ENCODE measurements at places on chromosomes 6 and 20. TPM values are rescaled to one million over a fixed set of nuclear protein-coding genes. Genes with fewer than 3 reads are reported as not detected.

- DNase-seq = no peak
Measured at GRCh38 chr6:72776456-72776855, 154.6 kb downstream of the KCNQ5 start.

DNA sequence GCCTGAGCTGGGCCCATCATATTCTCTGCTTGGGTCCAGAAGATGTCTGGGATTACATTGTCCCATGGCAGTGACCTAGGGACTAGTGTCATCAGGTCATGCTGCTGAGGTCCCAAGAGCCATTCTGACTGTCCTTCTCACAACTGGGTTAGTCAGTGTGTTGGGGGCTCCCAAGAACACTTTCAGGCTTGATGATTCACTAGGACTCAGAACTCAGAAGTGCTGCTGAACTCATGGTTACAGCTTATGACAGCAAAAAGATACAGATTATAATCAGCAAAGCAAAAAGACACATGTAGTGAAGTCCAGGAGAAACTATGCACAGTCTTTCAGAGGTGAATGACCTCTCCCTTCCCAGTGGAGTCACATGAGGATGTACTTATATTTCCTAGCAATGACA lies 107.8 kb downstream of the SYNE1 start:
- no peak for DNase-seq

GRCh38 chr6:84652356-84653026 lies 111.9 kb downstream of the TBX18 start:
- DNase-seq = no peak

GRCh38 chr6:105900125-105900937 lies 185.8 kb upstream of the PRDM1 start:
- no peak for DNase-seq

DNA sequence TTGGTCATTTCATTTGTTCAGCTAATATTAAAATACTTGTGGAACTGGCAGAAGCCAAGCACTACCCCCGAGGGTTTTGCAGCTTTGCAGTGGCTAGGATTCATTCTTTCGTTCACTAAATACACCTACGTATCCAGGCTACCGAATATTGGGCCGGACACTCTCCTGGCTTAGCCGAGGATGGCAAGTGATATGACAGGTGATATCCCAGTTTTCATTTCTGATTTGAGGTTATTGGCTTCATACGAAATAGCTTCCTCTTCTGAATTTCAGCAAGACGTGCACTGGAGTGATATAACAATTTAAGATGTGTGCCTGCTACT lies 536 bp upstream of the MTFR2 start:
- no peak for DNase-seq

GRCh38 chr20:48783533-48784272 lies 44.1 kb downstream of the PREX1 start:
- no peak for DNase-seq

- DNase-seq = no peak
Measured at GRCh38 chr6:105713474-105714118, 310.7 kb upstream of the PREP start.

DNA sequence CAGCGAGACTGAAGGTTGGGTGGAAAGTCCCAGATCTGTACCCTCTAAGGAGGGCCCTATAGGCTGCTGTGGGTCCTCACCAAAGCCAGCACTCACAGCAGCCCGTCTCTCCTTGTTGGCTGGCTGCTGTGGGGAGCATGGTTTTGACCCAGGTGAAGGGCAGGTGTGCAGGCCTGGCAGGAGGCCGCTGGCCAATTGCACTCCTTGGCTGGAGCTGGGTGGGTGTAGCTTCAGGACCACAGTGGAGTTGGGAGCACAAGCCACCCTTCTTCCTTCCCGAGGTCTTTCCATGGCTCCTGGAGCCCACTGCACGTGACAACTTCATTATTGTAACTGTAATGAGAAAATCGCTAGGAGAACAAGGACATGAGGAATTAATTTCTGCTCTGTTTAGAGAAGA lies 287.7 kb upstream of the FOXQ1 start:
- no peak for DNase-seq

- no peak for DNase-seq
Measured at GRCh38 chr6:604579-604978, 52.3 kb downstream of the HUS1B start.

DNA sequence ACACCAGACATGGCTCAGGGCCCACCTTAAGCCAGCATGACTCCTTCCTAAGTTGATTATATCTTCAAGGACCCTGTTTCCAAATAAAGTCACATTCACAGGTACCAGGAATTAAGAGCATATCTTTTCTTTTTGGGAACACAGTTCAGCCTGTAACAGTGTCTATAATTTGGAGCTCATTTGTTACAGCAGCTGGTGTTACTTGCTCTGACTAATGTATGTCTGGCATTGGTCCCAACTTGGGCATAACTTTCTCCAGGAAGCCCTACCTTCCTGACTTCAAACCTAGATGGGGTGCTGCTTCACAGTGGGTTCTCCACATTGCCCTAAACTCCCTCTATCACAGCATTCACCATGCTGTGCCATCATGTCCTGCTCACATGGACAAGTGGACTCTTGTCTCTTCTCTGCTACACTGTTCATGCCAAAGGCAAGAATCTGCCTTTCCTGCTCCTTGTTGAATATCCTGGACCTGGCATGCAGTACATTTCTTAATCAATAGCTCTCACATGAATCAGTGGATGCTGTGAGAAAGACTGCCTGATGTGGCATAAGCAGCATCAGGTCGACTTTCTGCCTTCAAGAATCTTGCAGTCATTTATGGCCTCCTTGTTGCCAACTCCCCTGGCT lies 117.4 kb upstream of the FOXA2 start:
- no peak for DNase-seq

DNA sequence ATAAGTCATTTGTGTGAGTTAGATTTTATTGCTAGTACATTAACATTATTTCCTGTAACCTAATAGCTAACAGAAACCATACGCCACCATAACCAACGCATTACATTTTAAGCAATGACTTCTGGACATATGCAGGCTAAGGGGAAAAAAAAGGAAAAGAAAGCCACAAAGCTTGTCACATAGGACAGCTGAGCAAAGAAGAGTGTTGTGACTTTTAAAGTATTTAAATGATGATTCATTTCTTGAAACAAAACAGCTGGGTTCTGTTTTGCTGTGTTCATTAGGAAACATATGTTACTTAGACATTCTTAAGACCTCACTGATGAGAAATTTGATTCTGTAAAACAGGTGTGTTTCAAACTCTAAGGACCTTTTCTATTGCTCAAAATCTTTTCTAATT lies 171.4 kb downstream of the COL9A1 start:
- DNase-seq = no peak

GRCh38 chr20:23125159-23125558 lies 39.0 kb upstream of the CD93 start:
- DNase-seq = no peak

DNA sequence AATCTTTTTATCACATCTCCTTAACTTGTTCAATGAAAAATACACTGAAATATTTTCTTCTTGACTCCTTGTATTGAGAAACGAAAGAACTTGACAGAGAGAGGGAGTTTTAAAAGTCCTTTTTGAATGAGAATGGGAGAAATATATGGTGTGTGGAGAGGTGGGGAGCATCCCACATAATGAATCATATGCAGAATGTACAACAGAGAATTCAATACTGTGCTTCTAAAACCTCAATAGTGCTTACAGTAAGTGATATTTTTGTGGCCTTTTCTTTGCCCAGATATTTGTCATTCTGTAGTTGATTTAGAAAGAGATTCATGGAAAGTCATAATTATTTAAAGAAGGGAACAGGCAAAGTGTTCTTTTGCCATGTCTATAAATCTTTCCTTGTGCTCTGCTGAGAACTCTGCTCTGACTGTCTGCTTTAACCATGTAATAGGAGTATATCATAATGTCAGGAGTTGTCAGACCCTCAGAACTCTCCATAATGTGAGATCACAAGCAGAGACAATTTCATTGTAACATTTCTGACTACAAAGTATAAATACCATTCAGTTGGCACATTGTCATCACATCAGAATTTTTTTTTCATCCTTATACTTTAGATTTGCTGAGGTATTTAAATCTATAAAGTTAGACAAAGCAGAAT lies 32.8 kb upstream of the HS3ST5 start:
- DNase-seq = no peak

- DNase-seq = peak; percentile 75
Measured at GRCh38 chr6:19838442-19839236, 1.5 kb downstream of the ID4 start.

DNA sequence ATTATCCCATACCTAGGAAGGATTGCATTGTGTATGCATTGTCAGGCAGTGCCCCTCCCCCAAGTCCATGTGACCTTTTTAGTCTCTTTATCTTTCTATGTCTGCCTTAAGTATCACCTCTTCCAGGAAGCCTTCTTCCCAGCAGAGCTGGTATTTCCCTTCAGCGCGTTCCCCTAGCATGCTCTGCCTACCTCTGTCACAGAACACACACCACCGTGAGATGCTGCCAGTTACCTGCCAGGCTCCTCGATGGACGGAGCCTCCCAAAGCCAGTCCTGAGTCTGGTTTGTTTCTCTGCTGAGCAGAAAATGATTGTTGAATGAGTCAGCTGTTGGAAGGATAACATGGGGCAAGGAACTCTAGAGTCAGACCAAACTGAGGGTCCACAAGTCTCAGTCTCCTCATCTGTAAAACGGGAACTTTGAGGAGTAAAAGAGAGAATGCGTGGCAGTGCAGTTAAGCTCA lies 11.3 kb upstream of the ZNF335 start:
- DNase-seq = no peak

- no peak for DNase-seq
Measured at GRCh38 chr6:27892649-27893058, 19.5 kb downstream of the OR2B2 start.

- DNase-seq = no peak
Measured at GRCh38 chr6:169638388-169638787, 63.4 kb downstream of the WDR27 start.

DNA sequence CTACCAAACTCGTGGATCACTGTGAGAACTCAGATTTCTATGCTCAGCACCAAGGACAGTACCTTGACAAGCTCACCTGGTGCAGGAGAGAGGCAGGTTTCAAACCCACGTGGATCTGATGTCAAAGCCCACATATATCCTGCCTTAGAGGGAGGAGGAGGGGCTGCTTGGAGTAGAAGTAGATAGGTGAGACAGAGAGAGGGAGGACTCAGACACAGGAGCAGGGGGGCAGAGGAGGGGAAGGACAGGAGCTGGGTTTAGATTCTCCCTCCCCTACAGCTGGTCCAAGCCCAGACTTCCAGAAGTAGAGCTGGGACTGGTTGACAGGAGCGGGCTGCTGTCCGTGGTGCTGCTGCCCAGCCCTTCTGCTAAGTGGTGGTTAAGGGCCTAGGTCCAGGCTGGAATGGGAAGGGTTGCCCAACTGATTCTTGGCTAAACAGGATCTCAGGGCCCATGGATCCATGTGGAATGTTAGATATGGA lies 77.5 kb downstream of the CDH22 start:
- peak; percentile 70 for DNase-seq

DNA sequence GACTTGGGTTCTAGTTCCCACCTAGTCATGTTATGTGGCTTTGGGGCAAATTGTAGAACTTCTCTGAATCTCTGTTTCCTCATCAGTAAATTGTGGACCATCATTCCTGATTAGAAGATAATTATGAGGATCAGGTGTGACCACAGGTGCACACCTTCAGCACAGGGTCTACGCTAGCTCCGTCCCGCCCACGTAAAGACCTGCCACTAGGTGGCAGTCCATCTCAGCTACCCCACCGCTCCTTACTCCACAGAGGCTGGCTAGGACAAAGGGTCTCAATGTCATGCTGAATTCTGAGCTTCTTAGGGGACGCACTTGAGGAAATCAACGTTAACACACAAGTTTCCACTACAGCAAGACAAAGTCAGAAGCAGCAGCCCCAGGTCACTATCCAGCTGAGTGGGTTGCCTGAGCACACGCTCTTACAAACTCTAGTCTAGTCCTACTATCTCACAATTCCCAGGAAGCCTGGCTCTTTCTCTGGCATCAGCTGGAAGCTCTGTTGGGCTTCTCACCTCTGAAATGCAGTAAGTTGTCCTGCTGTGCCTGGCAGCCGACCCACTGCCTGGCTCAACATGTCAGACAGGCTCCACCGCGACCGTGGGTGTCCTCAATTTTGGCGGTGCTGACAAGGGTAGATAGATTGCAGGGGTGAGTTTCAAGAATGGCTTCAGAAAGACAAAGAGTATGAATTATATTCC lies 2.0 kb upstream of the PLCG1 start:
- peak; percentile 72 for DNase-seq

- DNase-seq = no peak
Measured at GRCh38 chr6:150765067-150765764, 100.3 kb upstream of the MTHFD1L start.

GRCh38 chr20:19021406-19022117 lies 190.9 kb upstream of the SLC24A3 start:
- no peak for DNase-seq

DNA sequence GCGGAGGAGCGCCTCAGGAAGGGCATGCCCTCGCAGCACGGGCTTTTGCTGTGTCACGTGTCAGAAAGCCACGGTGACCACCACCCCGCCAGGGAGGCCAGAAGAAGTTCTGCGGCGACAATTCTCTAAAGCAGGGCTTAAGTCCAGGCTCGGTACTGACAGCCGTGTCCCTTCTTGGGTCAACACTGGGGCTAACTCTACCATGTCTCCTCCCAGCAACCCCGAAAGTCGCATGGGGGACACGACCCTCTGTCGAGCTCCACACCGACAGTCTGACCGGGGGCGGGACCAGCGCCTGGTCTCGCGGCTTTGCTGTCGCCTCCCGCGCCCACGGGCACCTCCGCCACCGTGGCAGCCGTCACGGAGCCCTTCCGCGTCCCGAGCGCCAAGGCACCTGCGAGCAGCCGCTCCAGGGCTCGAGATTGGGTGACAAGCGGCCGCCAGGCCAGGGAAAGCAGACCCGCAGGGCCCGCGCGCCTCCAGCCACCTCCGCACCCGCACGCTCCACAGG lies 534 bp downstream of the NANP start:
- peak; percentile 61 for DNase-seq

GRCh38 chr6:67009818-67010217 lies 1302.8 kb upstream of the EYS start:
- peak; percentile 28 for DNase-seq

DNA sequence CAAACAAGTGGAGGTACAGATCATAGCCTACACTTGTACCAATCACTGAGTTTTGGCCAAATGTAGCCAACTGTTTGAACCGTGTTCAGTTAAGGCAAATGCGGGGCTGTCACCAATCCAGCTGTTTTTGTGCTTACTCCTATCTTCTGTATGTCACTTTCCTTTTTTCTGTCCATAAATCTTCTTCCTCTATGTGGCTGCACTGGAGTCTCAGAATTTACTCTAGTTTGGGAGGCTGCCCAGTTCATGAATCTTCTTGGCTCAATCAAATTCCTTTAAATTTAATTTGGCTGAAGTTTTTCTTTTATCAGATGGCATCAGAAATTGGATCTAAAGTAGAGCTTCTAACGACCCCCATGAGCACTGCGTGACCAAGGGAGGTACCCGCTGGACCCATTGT lies 11.7 kb upstream of the STX7 start:
- no peak for DNase-seq

Gene SNAP91
- total RNA-seq = 0.53 TPM

Gene CPNE5
- 0.30 TPM for total RNA-seq

Gene WFDC10B
- not detected for total RNA-seq

Gene OVOL2
- total RNA-seq = 1.4 TPM

Gene GFRAL
- not detected for total RNA-seq

Gene C6orf118
- not detected for total RNA-seq

Gene SOBP
- 2.1 TPM for total RNA-seq

Gene APOBEC2
- 2.9 TPM for total RNA-seq

Gene GCNT2
- 36.4 TPM for total RNA-seq

Gene TRIM38
- total RNA-seq = 8.6 TPM

Gene PRR18
- 0.77 TPM for total RNA-seq
